K562 (cell line): ENCODE measurements at places on chromosomes 6 and 20.

DNA sequence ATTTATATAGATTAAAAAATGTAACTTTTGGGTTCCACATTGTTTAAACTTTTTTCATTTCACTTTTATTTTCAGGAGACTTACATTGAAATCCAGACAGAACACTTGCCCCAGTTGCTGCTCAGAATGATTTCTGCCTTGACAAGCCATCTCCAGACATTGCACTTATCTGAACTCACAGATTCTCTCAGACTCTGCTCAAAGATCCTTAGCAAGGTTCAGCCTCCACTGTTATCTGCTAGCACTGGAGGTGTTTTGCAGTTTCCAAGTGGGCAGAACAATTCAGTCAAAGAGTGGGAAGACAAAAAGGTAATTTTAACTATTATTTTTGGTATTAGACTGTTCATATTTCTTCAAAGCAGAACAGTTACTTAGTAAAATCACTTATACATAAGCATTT is 58.0 kb downstream of the DOP1A start:
- peak; percentile 55 for DNase-seq

DNA sequence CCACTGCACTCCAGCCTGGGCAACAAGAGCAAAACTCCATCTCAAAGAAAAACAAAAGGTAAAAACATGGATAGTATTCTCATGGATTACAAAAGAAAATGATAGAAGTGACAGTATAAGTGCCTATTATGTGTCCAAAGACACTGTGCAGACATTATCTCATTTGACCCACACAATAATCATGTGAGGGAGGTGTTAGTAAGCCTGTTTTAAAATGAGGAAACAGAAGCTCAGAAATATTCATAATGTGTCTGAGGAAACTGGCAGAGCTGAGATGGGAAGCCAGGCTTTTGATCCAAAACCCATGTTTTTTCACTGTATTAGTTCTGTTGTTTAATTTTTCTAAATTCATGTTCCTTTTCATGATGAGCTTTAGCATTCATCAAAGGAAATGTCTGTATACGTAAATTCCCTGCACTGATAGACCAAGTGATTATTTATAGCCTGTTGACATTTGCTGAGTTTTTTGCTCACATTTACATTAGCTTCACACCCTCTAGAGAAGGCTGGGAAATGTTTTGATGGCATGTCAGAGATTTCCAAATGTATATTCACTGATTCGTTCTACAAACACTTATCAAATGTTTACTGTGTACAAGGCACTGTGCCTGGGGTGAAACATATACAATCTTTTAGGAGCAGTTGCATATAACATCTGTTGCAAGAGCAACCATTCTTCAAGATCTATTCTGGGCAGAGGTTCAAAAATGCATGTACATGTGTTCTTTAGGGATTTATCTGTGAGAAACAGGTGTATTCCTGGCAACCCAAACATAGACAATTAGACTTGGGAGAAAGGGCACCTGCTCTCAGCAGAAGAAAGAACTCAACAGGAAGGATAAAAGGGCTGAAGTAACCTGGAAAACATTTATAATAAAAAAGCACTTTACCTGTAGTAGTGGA is 331.5 kb downstream of the SAMD5 start:
- DNase-seq = no peak

- no peak for DNase-seq
Observed at GRCh38 chr6:5085648-5086293, 630 bp downstream of the PPP1R3G start.

- DNase-seq = no peak
Observed at GRCh38 chr6:165117121-165117520, 192.3 kb downstream of the C6orf118 start.
